ENCODE measurements at places on chromosomes 16 and 17.

DNA sequence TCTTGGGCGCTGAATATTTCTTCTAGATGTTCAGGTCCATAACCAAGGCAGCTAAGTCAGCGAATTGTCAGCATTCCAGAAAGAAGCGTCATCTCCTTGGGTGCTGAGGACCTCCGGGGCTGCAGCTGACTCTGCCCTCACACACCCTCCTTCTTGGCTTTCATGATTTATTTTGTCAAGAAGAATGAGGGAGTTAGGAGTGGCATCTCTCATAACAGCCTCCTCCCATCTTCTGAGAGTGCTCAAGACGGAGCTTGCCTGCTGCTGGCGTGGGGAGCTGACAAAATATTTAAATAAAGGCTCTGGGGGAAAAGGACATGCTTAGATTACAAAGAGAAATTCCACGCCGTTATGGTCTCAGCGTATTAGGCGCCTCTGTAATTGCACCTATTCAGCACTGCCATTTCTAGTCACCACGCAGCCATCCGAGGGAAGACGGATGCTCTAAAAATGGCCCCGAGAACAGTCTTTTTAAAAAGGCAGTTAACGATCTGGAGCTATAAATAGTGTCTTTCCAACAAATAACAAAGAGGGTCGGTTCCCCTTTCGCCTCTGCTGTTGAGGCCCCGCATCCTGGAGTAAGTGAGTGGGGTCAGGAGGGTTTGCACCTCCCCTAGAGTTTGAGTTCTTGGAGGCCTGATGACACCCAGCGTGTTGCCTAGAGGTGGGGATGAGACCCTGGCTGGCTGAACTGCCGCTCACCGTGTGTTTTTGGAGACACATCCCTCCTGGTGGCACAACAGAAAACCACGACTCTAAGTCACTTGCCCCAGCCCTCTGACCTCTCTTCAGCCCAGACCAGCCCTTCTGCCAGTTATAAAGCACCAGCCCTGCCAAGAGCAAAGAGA is 187.0 kb downstream of the CCDC182 start:
- no peak for DNase-seq

GRCh38 chr17:5331506-5331905 is 49.4 kb downstream of the RABEP1 start:
- DNase-seq = no peak

DNA sequence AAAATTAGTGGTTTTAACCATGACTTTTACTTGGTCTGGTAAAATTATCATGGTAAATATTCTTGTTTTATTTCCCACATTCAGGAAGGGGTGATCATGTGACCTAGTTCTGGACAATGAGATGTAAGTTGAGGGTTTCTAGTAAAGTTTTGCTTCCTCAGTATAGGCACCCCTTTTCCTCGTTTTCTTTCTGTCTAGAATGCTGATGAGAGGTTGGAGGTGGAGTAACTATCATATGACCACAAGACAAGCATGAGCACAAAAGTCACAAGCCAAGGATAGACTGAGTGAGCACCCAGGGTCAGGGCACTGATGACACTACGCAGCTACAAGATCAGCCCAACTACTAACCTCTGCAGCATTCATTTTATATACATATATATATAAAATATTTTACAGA is 53.9 kb downstream of the MYO1D start:
- DNase-seq = no peak

GRCh38 chr16:24289166-24289700 is 33.1 kb downstream of the CACNG3 start:
- no peak for DNase-seq

GRCh38 chr16:82167670-82168069 is 2.4 kb downstream of the MPHOSPH6 start:
- DNase-seq = no peak

DNA sequence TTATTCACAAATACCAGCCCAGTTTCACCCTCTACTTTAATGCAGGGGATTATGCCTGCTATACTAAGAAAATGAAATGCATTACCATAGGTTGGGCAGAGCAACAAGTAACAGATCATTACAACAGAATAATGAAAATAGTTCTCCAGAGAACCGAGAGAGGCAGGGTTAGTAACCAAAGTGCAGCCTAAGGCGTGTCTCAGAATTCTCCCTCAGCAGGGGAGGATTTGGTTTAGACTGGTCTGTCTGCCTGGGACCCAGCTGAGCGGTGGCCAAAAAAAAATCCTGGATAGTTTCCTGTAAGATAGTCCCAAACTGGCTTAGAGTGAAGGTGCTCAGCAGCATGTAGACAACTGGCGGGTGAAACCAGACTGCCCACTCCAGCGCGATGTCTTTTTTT is 30.8 kb upstream of the ADCY7 start:
- DNase-seq = no peak

GRCh38 chr16:28090646-28091377 is 27.3 kb upstream of the GSG1L start:
- no peak for DNase-seq

DNA sequence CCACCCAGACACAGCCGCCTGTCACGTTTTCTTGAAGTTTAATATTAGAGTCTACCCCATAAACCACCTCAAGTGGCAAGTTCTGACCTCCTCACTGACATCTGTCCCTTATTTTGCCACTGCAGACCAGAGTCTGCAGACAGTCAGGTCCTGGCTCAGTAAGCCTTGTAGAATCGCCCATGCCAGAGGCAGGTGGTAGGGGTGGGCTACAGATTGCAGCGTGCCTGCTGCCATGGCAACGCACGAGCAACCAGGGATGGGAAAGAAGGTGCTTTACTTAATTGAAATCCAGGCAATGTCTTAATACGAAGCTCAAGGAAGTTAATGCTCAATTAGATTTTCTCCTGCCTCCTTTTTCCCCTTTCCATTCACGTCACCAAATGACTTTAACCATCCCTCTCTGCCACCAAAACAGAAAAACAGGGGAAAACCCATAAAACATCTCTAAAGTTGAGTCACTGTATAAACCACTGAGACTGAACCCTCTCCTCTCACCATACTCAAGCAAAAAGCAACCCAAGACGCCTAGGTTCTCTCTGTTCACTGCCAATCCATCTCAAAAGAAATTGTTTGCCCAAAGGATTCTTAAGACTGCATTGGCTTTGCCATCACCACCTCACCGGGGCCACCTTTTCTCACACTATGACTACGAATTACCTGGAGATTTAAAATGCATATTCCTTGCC is 228.8 kb downstream of the SLC39A11 start:
- DNase-seq = no peak

DNA sequence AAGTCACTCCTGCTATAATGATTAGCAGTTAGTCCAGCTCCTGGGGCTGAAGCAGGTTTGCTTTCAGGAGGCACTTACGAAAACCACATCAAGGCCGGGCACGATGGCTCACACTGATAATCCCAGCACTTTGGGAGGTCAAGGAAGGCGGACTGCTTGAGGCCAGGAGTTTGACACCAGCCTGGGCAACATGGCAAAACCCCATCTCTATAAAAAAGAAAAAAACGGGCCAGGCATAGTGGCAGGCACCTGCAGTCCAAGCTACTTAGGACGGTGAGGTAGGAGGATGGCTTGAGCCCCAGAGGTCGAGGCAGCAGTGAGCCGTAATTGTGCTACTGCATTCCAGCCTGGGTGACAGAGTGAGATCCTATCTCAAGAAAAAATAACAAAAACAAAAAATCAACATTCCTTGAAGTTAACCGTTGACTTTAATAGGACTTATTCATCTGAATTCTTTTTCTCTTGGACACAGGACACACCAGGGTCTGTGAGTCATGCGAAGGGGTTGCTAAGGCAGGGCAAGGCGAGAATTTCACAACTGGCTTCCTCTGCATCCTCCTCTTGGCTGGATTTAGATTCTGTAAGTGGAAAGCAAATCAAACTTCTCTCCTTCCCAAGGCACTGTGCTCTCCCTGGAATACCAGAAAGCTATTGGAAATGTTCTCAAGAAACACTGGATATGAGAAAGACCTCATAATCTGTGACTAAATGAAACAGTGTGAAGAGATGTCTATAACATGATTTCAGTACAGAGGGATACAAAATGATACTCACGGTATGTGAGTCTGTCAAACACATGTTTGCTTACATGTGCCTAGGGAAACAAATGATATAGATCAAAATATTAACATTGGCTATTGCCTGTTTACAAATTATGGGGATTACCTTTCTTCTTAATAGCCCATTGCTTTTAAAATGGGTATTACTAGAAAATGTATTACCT is 99.5 kb downstream of the SYCE1L start:
- no peak for DNase-seq

GRCh38 chr17:17783825-17784656 is 52.7 kb downstream of the SREBF1 start:
- no peak for DNase-seq

- DNase-seq = no peak
Observed at GRCh38 chr16:30395992-30396585, 869 bp downstream of the ZNF48 start.

Data from cardiac septum (tissue), 1 donor.